Stomach (tissue), 19 donors: ENCODE measurements at places on chromosomes 5 and 9. TPM values are rescaled to one million over a fixed set of nuclear protein-coding genes. Genes with fewer than 3 reads are reported as not detected.
A peak's percentile ranks its signal among the peaks of the same experiment; 100 is the strongest.

GRCh38 chr9:121194730-121195129 is 6.9 kb downstream of the RAB14 start:
- no peak for DNase-seq
- peaks cover 95% of the 10 kb centered on the region for H3K4me1 ChIP-seq
- no peak overlapping the region for H3K4me3 ChIP-seq
- no peaks in the 10 kb centered on the region for H3K36me3 ChIP-seq

DNA sequence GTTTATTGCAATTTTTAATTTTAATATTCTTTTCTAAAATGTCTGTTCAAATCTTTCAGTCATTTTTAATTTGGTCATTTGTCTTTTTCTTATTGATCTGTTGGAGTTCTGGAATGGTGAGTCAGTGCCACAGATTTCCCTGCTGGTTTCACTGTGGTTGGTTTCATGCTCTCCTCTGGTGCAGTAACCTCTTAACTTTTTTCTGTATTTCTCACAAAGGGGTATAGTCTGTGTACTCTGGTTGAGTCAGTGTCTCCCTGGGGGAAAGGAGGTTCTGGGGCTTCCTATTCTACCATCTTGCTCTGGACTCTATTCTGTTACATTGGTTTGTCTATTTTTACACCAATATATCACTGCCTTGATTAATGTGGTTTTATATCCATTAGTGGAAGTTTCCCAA is 178.8 kb downstream of the CSNK1G3 start:
- H3K36me3 ChIP-seq, result no peaks in the 10 kb centered on the region
- no peak overlapping the region for H3K27ac ChIP-seq
- no peaks in the 10 kb centered on the region for H3K27me3 ChIP-seq
- no peak overlapping the region for H3K4me3 ChIP-seq

DNA sequence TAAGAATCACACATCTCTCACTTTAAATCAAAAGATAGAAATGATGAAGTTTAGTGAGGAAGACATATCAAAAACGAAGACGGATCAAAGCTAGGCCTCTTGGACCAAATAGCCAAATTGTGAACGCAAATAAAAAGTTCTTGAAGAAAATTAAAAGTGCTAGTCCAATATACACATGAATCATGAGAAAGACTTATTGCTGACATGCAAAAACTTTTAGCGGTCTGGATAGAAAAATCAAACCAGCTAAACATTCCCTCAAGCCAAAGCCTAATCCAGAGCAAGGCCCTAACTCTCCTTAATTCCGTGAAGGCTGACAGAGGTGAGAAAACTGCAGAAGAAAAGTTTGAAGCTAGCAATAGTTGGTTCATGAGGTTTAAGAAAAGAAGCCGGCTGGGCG is 164.4 kb upstream of the PANK3 start:
- H3K36me3 ChIP-seq, result peaks cover 30% of the 10 kb centered on the region
- no peak for DNase-seq
- H3K4me3 ChIP-seq, result no peak overlapping the region
- H3K4me1 ChIP-seq, result no peaks in the 10 kb centered on the region
- H3K27me3 ChIP-seq, result no peaks in the 10 kb centered on the region

DNA sequence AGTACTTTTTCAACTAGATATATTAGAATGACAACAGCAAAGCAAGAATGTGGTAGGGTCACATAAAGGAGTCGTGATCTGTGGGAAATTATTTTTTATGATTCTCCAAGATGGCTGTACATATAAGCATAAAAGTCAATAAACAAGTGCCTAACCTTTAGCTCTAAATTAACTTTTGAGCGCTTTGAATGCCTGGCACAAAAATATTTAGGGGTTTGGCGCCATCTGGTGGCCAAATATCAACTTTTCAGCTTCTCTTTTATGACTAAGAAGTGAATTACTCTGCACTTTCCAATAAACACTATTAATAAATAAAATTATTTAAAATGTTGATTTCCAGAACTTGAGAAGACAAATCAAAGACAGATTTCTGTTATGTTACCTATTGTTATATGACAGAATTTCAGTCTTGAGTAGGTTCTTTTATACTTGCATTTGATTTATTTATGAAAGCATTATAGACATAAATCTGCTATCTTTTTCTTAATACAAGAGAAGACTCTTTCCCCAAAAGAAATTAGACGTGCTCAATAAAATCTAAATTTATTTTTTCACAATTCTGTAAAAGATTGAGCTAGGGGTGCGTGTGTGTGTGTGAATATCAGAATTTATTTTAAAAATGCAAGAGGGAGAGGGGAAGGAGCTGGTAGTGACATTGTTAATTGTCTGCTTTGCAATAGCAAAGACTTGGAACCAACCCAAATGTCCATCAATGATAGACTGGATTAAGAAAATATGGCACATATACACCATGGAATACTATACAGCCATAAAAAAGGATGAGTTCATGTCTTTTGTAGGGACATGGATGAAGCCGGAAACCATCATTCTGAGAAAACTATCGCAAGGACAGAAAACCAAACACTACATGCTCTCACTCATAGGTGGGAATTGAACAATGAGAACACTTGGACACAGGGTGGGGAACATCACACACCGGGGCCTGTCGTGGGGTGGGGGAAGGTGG is 36.7 kb upstream of the ARRDC3 start:
- no peak overlapping the region for H3K4me3 ChIP-seq
- peak; percentile 75 for DNase-seq
- H3K27ac ChIP-seq, result no peak overlapping the region

GRCh38 chr9:16705111-16705604 is 165.3 kb downstream of the BNC2 start:
- no peaks in the 10 kb centered on the region for H3K36me3 ChIP-seq
- peaks cover 39% of the 10 kb centered on the region for H3K4me1 ChIP-seq
- H3K27ac ChIP-seq, result peak overlapping the region; percentile 88
- no peaks in the 10 kb centered on the region for H3K27me3 ChIP-seq
- DNase-seq, result peak; percentile 87

GRCh38 chr5:93723005-93723404 is 18.4 kb downstream of the POU5F2 start:
- no peak for DNase-seq
- H3K4me3 ChIP-seq, result no peak overlapping the region

DNA sequence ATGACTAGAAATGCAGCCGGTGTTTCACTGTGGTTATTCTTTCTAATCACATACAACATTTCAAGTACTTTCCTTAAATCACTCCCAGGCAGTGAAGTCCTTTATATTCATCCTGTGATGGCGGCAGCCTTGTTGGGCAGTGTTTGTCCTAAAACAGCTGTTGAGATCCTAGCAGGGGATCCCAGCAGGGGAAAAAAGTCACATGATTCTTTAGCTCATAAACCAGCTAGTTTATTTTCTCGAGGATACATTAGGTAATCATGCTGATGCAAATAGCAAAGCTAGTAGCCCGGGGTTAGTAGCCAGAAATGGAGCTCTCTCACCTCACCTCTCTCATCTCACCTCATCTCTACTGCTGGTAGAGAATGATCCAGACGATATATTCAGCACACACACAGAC is 70.5 kb downstream of the FOXD1 start:
- H3K36me3 ChIP-seq, result no peaks in the 10 kb centered on the region
- H3K27me3 ChIP-seq, result peaks cover 81% of the 10 kb centered on the region
- peaks cover 11% of the 10 kb centered on the region for H3K4me1 ChIP-seq
- H3K27ac ChIP-seq, result no peak overlapping the region
- DNase-seq, result no peak

DNA sequence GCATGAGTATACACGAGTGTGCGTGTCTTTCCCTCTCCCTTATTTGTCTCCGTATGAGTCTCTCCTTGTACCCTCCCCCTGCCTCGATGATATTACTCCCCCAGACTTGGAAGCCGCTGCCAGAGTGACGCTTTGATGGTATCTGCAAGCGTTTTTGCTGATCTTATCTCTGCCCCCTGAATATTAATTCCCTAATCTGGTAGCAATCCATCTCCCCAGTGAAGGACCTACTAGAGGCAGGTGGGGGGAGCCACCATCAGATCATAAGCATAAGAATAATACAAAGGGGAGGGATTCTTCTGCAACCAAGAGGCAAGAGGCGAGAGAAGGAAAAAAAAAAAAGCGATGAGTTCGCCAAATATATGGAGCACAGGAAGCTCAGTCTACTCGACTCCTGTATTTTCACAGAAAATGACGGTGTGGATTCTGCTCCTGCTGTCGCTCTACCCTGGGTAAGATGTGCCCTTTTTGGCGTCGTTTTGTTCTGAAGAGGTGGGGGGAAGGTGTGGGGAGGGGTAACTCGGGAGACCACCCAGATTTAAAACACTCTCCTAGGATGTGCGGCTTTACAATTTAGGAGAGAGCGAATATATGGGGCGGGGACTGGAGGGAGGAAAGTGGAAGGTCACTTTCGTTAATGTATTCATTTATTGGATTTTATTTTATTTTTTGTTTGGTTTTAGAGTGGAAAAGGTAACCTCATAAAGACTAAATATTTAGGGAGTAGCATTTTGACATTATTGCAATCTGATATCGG is at the start of gene GABRG2:
GABRG2 (plus strand) TSS at position 119 of the 757 bp plus-strand sequence; CDS start at position 346, 227 bp downstream.
- H3K4me3 ChIP-seq, result no peak within 1 kb of the TSS
- H3K27ac ChIP-seq, result no peak within 1 kb of the TSS
- H3K4me1 ChIP-seq, result no peaks in the 10 kb centered on the region
- DNase-seq, result peak; percentile 5
- H3K36me3 ChIP-seq, result no peaks in the 10 kb centered on the region
- no peaks in the 10 kb centered on the region for H3K27me3 ChIP-seq

DNA sequence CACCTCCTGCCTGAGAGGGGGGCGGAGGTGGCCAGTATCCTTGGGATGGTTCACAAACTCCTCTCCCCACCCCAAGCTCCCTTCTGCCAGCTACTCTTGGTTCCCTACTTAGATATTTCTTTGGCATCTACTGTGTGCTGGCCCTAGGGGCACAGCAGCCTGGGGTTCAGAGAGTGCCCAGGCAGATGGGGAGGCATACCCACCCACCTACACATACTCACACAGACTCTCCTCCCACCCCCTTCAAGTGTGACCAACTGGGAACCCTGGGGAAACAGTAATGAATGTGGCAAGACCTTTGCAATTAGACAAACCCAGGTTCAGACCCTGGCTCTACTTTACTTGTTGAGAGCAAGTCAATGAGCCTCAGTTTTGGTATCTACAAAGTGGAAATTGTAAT is 44.4 kb upstream of the PSD2 start:
- no peak overlapping the region for H3K4me3 ChIP-seq
- no peak overlapping the region for H3K27ac ChIP-seq
- no peaks in the 10 kb centered on the region for H3K36me3 ChIP-seq
- no peak for DNase-seq
- H3K27me3 ChIP-seq, result peaks cover 87% of the 10 kb centered on the region
- H3K4me1 ChIP-seq, result peaks cover 39% of the 10 kb centered on the region

GRCh38 chr5:115168829-115169486 is 750 bp downstream of the TRIM36 start:
- peak overlapping the region; percentile 70 for H3K4me3 ChIP-seq
- H3K4me1 ChIP-seq, result peaks cover 18% of the 10 kb centered on the region
- peak overlapping the region; percentile 85 for H3K27ac ChIP-seq
- DNase-seq, result no peak
- no peaks in the 10 kb centered on the region for H3K27me3 ChIP-seq

GRCh38 chr5:56638061-56638621 is 177.2 kb upstream of the MAP3K1 start:
- H3K4me1 ChIP-seq, result peaks cover 48% of the 10 kb centered on the region
- H3K4me3 ChIP-seq, result no peak overlapping the region

DNA sequence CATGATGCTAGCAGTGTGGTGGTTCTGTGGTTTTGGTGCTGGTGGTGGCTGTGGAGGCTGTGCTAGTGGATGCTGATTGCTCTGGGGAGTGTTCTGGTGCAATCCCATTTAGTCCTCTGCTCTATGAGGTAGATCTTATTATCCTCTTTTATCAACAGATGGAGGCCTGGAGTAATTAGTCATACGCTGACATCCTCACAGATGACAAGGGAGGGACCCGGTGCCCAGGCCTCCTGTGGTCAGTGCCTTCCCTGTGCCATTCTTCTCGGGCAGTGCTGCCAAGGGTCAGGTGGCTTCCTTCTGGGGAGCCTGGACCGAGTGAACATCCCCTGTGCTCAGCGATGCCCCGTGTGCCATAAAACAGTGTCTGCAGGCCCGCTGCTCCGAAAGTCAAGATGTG is 74.5 kb downstream of the COL5A1 start:
- H3K27ac ChIP-seq, result no peak overlapping the region
- no peak overlapping the region for H3K4me3 ChIP-seq
- peaks cover 1% of the 10 kb centered on the region for H3K4me1 ChIP-seq
- DNase-seq, result no peak
- H3K36me3 ChIP-seq, result no peaks in the 10 kb centered on the region

DNA sequence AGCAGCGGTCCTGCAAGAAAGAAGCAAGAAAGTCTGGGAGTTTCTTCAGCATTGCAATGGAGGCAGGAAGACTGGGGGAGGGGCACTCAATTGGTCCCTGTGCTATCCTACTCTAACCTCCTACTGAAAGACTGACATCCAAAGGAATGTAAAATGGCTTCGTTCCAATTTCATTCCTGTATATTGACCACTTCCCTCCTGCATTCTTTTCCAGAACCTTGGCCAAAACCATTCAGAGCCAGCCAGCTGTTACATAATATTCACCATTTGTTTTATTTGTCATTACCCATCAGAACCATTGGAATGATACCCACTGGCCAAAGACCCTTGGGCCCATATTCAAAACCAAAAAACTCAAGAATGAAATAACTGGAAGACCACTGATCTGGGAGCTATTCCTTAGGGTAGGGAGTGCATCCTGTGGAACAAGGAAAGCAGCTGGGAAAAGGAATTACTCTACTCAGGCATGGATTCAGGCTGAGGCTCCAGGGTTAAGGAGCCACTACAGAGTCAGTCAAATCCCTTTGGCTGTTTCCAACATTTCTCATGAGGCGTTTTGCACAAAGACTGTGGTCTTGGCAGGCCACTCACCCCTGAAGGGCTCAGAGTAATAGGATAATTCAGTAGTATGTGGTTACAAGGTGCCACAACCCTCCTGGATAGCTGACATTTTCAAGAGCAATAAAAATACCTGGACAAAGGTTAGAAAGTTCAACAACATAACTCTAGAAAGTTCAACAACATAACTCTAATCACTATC is 148.7 kb upstream of the SLC1A3 start:
- H3K27ac ChIP-seq, result no peak overlapping the region
- no peaks in the 10 kb centered on the region for H3K4me1 ChIP-seq
- H3K36me3 ChIP-seq, result no peaks in the 10 kb centered on the region
- DNase-seq, result no peak
- H3K27me3 ChIP-seq, result no peaks in the 10 kb centered on the region

GRCh38 chr9:85178474-85178873 is 508.9 kb downstream of the NTRK2 start:
- H3K27me3 ChIP-seq, result no peaks in the 10 kb centered on the region
- H3K27ac ChIP-seq, result no peak overlapping the region
- no peaks in the 10 kb centered on the region for H3K36me3 ChIP-seq
- no peak for DNase-seq
- no peak overlapping the region for H3K4me3 ChIP-seq

- H3K36me3 ChIP-seq, result no peaks in the 10 kb centered on the region
- DNase-seq, result no peak
- no peaks in the 10 kb centered on the region for H3K27me3 ChIP-seq
- H3K4me3 ChIP-seq, result no peak overlapping the region
Measured at GRCh38 chr9:4829969-4830368, 37.2 kb downstream of the RCL1 start.

Gene LHX6
- 1.3 TPM for polyA plus RNA-seq

Gene PCDHGC5
- 0.08 TPM for polyA plus RNA-seq

Gene C5orf34
- polyA plus RNA-seq, result 1.5 TPM

Gene IL7R
- polyA plus RNA-seq, result 7.5 TPM

Gene DUSP1
- polyA plus RNA-seq, result 76.4 TPM

Gene PCDHB12
- polyA plus RNA-seq, result 0.31 TPM

Gene TSLP
- 3.5 TPM for polyA plus RNA-seq

Gene PCDHA5
- 0.13 TPM for polyA plus RNA-seq

Gene BHMT
- 3.4 TPM for polyA plus RNA-seq

Gene KIAA1958
- 2.4 TPM for polyA plus RNA-seq
